ENCODE measurements at places on chromosomes 2 and 18. TPM values are rescaled to one million over a fixed set of nuclear protein-coding genes. Genes with fewer than 3 reads are reported as not detected.

DNA sequence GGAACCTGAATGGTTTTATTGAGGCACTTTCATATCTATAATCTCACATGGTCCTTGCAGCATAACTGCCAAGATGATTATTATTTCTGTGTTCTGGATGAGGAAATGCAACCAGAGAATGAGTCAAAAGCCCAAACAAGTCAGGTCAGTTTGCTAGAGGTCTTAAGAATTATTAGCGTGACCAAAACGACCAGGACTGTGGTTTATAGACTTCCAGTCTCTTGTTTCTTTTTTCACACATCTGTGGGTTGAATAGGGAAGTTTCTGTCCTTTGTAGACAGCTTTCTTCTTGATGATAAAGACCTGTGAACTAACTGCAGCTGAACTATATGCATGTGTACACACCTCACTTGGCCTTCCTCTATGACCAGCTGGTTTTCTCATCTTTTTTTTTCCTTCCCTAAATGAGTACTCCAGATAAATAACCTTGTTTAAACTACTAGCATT is 13.9 kb downstream of the ADAM23 start:
- no peak for DNase-seq

Gene DNER
- 4.2 TPM for total RNA-seq

DNA sequence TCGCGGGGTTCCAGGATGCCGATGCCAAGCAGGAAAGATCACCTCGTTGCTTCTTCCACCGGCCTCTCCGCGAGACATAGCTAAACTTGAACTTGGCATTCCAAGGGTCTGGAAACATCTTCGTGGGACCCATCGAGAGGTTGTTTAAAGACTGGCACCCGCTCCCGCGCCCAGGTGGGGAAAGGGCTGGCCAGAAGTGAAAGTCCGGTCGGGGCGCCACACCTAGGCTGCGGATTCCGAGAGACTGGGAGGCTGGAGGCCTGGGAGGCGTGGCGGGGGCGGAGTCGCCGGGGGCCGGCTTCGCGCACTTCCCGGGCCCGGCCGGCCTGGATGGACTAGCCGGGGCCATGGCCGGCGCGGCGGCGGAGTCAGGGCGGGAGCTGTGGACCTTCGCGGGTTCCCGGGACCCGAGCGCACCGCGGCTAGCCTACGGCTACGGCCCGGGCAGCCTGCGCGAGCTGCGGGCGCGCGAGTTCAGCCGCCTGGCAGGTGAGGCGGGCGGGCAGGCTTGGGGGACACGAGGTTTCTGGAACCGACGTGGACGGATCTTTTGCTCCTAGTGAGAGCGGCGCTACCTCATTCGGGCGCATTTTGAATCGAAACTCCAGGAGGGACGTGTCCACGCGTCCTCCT is at the start of gene MOCOS:
Gene MOCOS, plus strand, starts transcription at position 305 of the 633 bp plus-strand sequence. Its CDS starts 43 bp downstream, at position 348.
- DNase-seq: peak; percentile 92

GRCh38 chr2:12223732-12224131 is 477.3 kb downstream of the LPIN1 start:
- DNase-seq: no peak

GRCh38 chr18:26483633-26484032 is 64.7 kb downstream of the KCTD1 start:
- DNase-seq: no peak

DNA sequence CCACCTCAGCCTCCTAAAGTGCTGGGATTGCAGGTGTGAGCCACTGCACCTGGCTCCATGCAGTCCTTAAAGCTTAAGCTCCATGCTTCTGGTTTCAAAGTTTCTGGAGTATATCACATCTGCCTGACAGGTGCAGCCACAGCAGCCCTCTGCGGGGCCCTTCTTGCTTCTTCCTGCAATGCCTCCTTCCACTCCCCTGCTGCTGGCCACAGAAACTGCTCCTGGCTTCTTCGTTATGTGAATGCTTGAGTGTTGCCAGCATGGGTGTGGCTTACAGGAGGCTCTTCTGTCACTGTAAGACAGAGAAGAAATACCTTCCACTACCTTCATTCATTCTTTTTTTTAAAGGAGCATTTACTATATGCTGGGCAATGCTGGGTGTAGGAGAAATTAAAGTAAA is 10.1 kb upstream of the CCBE1 start:
- no peak for DNase-seq

- DNase-seq: no peak
Measured at GRCh38 chr2:61419570-61419969, 51.3 kb downstream of the USP34 start.

GRCh38 chr2:176766005-176766404 is 446.6 kb upstream of the HNRNPA3 start:
- DNase-seq: no peak

GRCh38 chr18:67432806-67433205 is 83.7 kb downstream of the DSEL start:
- DNase-seq: no peak

GRCh38 chr18:43322132-43322531 is 44.8 kb upstream of the SYT4 start:
- DNase-seq: no peak

GRCh38 chr2:167190053-167190452 is 301.8 kb downstream of the XIRP2 start:
- DNase-seq: no peak

GRCh38 chr2:223815186-223815883 is 22.0 kb downstream of the AP1S3 start:
- no peak for DNase-seq

GRCh38 chr2:201813996-201814760 is 7.8 kb downstream of the CDK15 start:
- DNase-seq: no peak

Gene MBOAT2
- total RNA-seq: 14.1 TPM

Gene UGT1A6
- not detected for total RNA-seq

- no peak for DNase-seq
Measured at GRCh38 chr2:65599693-65600092, 167.3 kb upstream of the SPRED2 start.

DNA sequence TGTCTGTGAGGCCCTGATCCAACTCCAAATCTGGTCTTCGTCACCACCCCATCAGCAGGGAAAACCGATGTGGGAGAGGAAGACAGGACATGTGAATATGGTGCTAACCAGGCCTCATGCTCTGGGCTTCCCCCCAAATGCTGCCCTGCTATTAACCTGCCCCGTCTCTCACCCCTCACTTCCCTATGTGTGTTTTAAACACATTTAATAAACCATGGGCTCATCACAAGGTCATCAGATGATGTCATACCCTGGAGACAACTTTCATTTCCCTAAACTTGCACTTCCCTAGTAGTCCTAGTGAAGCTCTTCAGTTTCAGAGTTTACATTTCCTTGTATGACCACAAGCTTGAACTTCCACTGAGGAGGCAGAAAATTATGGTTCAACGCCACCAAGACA is 49.9 kb downstream of the CD8B2 start:
- DNase-seq: no peak

- no peak for DNase-seq
Measured at GRCh38 chr2:148982282-148982681, 56.2 kb upstream of the LYPD6B start.

GRCh38 chr18:14767474-14767873 is 19.5 kb downstream of the ANKRD30B start:
- no peak for DNase-seq

GRCh38 chr2:11224887-11225286 is 69.6 kb downstream of the SLC66A3 start:
- DNase-seq: no peak

DNA sequence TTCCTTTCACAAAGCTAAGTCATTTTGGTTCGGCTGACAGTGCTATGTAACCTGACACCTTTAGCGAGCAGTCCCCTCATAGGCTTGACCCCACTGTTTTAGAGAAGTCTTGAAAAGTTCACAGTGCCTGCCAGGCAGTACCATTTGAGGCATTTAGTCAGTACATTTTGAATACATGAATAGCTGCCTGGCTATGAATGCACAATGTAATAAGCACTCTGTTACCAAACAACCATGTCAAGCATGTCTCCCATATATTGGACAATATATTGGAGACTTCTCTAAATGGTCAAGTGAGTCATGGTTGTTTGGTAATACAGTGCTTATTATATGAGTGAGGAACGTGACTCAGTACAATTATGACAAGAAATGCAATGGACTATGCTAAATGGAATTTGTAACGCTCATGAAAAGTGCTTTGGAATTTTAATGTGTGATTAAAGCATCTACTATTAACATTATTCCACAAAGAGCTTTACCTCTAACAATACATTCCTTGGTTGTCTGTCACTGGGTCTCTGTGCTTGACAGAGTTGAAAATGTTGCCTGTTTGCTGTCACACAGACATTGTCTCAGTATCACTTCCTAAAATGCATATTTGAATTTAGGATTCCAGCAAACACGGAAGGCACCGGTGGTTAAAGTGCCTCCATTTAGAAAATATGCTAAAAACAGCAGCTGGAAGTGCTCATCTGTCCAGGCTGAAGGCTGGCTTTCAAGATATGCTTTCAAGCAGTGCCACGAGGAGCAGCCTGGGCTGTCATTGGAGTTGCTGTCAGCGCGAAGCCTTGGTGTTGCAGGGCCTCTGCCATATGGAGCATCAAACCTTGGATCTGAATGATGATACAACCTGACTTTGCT is 458.6 kb downstream of the FBXO15 start:
- DNase-seq: no peak

- DNase-seq: no peak
Measured at GRCh38 chr18:79513381-79514081, 117.8 kb downstream of the NFATC1 start.

DNA sequence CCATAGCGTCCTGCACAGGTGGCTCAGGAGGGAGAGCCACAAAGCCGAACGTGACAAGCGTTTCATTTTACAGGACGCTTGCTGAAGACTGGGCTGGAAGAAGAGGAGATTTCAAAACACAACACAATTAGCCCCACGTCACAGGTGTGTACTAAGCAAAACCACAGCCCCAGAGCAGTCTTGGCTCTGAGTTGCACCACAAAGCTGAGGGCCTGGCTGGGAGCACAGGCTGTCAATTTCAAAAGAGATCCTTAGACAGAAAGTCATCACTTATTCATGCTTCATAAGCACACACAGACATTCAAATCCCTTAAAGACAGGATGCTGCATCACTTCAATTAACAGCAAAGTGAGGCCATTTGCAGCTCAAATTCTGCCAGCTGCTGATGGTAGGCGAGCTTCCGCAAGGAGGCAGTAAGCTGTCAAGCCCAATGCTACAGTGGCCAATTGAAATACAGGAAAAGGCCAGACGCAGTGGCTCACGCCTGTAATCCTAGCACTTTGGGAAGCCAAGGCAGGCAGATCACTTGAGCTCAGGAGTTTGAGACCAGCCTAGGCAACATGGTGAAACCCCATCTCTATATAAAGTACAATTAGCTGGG is 79.6 kb downstream of the SKA1 start:
- no peak for DNase-seq

- peak; percentile 89 for DNase-seq
Measured at GRCh38 chr2:98592565-98592964, 15.7 kb downstream of the COA5 start.

Gene ALK
- total RNA-seq: 0.83 TPM

Gene C2orf72
- total RNA-seq: 0.17 TPM

Gene C2orf15
- not detected for total RNA-seq

Gene CPO
- 0.32 TPM for total RNA-seq

All from esophagus muscularis mucosa (tissue), 4 donors.